ENCODE measurements at places on chromosomes 5 and 9. TPM values are rescaled to one million over a fixed set of nuclear protein-coding genes. Genes with fewer than 3 reads are reported as not detected.

Gene PCDHA12
- total RNA-seq = not detected

Gene OTULINL
- total RNA-seq = 0.78 TPM

Gene PHF24
- total RNA-seq = 0.27 TPM

Gene CSNK1G3
- 54.7 TPM for total RNA-seq

Gene INSYN2B
- 5.6 TPM for total RNA-seq

All from hair follicular keratinocyte (primary cell).